CD4-positive, alpha-beta T cell treated with Interleukin-2 at 100 ng/mL for 4 hours (primary cell): ENCODE measurements at places on chromosomes 12 and 14.
A peak's percentile ranks its signal among the peaks of the same experiment; 100 is the strongest.

GRCh38 chr14:38971258-38971921 is 131.6 kb downstream of the SEC23A start:
- no peak for DNase-seq

DNA sequence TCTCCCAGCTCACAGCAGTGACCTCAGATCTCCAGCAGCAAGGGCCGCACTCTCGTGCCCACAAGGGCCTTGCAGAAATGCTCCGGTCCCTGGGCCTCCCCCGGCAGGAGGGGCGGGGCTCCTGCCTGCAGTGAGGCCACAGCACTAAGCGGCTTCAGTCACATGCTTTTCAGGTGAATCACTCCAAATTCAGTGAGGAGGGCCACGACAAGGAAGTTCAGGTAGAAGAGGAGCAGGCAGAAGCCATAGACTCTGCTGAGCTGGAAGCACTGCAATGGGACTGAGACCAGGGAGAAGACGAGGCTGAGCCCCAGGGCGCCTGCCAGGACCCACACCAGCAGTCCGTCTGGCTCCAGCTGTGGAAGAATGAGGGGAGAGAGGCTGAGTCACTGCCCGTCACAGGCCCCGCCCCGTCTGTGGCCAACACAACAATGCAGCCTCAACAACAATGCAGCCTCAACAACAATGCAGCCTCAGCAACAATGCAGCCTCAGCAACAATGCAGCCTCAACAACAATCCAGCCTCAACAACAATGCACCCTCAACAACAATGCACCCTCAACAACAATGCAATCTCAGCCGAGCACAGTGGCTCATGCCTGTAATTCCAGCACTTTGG is 35.2 kb downstream of the SLC8B1 start:
- DNase-seq = no peak

GRCh38 chr12:101793401-101793800 is 37.4 kb downstream of the GNPTAB start:
- peak; percentile 41 for DNase-seq

GRCh38 chr12:26121323-26122060 is 3.3 kb downstream of the BHLHE41 start:
- no peak for DNase-seq

GRCh38 chr14:23168246-23168645 is 15.2 kb downstream of the SLC7A8 start:
- DNase-seq = no peak

GRCh38 chr12:131737150-131737827 is 26.4 kb downstream of the SFSWAP start:
- no peak for DNase-seq

DNA sequence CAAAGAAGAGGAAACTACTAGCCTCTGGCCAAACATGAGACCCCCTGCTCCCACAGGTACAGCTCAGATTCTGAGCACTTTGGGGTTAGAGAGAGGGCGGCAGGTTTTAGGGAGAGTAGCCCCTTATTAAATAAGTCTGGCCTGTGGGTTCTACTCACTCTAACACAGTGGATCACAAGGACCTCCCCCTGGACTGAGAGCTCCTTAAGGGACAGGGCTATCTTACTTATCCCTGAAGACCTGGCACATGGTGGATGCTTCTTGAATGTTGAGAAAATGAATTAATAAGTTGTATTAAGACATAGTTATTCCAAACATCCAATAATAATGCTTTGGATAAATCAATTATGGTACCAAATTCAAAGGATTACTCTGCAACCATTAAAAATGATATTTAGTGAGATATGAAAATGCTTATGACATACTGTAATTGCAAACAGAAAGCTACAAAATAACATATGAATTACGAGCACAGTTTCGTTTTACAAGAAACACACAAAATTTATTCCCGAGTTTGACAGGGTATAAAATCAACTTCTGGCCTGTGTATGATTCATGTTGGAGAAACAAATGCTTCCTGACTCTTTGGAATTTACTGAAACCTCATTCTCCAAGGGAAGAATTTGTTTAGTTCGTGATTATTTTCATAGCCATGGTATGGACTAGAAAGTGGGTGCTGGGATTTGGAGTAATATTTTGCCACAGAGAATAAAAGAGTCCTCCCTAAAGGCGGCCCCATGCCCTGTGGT is 59.3 kb upstream of the BDKRB2 start:
- DNase-seq = no peak

GRCh38 chr12:131116468-131117117 is 162.9 kb downstream of the ADGRD1 start:
- DNase-seq = no peak

DNA sequence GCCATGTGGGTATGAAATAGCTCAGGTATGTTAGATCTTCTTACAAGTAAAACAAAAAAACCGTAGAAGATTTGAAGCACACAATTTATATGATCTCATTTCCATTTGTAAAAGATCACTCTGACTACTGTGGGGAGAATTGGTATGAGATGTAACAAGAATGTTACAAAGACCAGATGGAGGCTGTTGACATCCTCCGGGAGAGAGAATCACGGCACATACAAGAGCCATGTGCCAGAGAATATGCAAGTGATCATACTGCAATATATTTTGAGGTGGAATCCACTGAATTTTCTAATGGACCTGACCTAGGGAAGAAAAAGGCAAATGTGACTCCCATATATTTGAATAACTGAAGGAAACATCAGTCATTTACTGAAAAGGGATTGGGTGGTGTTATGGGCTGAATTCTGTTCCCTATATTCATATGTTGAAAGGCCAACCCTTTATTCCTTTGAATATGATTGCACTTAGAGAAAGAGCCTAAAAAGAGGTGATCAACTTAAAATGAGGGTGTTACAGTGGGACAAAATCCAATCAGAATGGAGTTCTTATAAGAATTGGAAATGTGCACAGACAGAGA is 29.1 kb downstream of the PRB3 start:
- no peak for DNase-seq

GRCh38 chr12:67649570-67650387 is 1.2 kb downstream of the DYRK2 start:
- DNase-seq = peak; percentile 31

DNA sequence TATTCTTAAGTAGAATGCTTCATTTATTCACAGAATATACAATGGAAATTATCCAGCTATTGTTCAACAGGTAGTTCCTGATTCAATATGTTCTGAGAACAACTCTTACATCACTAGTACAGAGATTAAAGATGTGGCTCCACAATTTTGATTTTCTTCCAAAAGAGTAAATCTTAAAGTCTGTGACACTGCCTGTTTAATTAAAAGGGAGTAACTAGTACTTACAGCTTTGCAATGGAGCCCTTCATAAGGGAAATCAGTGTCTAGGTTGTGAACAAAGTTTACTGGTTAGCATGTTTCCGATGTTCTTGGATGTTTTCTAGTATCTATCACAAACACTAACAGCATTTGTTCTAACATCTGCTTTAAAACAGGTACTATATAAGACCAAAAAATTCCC is 30.8 kb downstream of the MIA2 start:
- DNase-seq = no peak

- no peak for DNase-seq
Measured at GRCh38 chr12:50689437-50689836, 74.5 kb upstream of the ATF1 start.

GRCh38 chr12:91984556-91984955 is 161.1 kb downstream of the BTG1 start:
- DNase-seq = no peak

DNA sequence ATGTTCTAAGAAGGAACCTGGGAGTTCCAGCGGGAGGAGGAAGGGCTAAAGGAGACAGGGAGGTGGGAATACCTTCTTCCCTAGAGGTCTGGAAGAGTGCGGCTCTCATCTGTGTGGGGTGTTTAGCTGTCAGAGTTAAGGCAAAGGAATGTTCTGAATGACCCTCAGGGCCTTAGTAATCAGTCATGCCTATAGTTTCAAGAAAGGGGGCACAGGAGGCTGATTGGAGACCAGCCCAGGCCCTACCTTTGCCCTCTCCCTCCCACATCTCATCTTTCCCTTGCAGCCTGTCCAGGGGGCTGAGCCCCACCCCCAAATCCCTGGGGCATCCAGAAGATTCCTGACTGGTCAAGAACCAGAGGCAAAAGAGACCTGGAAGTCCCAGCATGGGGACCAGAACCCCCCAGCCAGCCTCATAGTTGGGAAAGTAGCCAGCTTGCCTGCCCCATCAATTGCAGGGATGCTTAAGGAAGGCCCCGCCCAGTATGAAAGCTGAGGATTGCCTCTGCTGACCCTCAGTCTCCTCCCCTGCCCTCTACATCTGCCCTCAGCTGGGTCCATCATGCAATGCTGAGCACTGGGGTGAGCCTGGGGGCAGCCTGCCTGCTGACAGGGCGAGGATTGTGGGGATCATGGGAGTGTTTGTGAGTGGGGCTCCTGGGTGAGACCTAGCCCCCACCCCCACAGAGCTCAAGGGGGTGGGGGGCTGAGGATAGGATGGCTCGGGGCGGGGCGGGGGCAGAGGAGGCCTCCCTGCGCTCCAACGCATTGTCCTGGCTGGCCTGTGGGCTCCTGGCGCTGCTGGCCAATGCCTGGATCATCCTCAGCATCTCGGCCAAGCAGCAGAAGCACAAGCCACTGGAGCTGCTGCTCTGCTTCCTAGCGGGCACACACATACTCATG is 1.8 kb downstream of the GPR162 start:
- no peak for DNase-seq

- no peak for DNase-seq
Measured at GRCh38 chr14:101374373-101375338, 186.6 kb upstream of the DIO3 start.

DNA sequence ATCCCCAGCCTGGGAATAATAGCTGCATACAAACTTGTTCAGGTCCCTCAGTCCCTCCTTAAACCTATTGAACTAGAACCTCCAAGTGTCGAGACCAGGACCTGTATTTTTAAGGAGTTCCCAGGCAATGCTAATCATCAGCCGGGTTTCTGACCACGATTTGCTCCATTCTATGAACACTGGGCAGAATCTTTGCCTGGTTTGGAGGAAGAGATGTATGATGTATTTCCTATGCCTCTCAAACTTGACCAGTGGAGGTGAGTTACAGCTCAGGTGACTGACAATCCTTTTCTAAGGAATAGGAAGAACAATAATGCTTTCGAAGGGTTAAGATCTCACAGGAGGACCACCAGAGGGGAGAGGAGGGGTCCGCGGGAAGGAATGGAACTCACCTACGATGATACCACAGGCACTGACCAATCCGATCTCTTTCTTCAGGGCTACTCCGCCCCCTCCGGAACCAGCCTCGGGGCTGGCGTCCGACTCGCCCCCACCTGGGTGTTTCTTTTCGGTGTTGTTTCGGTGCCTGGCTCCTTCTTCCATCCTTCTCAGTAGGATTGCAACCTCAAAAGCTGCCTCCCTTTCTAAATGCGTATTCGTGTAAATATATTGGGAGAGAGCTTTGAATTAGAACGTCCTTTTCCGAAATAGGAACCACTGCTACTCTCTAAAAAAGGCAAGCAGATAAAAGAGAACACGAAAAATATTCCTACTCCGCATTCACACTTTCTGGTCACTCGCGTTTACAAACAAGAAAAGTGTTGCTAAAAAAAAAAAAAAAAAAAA is 895 bp downstream of the SLC7A8 start:
- peak; percentile 24 for DNase-seq

- DNase-seq = no peak
Measured at GRCh38 chr12:45213107-45213506, 2.8 kb upstream of the ANO6 start.

DNA sequence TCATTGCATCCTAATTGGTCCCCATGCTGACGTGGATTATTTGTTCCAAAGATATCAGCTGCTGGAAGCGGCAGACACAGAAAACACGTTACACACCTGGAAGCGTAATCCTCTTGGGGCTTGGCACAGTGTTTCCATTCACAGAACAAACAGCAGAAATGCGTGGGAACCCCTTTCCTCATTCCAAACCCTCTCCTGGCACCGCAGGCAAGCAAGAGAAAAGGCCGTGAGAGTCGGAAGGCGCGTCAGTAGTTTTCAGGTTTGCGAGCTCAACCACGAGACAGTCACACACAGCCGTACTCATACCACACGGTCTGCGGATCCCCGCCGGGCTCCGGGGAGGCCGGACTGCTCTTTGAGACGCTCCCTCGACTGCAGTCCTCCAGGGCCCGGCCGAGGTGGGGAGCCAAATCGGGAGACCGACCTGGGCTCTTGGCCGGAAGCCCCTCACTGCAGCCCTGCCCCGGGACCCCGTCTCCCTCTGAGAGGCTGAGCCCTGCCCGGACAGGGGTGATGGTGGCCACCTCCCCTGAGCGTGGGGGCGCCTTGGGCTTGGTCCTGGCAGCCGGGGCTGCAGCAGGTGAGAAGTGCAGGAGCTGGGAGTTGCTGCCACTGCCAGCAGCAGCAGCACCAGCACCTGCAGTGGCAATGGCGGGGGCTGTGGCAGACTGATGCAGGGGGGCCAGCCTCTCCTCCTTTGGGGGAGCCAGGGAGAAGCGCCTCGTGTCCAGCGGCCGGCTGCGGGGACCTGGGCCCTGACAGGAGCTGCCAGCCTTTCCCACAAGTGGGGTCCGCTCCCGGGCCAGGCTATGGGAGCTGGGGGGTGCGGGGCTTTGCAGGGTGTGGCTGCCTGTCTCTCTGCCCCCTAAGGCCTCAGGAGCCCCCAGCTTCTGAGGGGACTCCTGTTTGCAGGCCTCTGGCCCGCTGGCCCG is 28.1 kb upstream of the GPR68 start:
- no peak for DNase-seq

DNA sequence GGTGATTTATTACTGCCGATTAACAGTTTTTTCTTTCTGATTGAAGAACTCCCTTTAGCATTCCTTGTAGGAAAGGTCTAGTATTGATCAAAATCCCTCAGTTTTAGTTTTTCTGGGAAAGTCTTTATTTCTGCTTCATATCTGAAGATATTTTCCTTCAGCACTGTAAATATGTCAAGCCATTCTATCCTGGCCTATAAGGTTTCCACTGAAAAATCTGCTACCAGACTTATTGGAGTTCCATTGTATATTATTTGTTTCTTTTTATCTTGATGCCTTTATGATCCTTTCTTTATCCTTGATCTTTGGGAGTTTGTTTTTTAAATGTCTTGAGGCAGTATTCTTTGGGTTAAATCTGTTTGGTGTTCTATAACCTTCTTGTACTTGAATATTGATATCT is 55.0 kb upstream of the TMTC1 start:
- DNase-seq = no peak

DNA sequence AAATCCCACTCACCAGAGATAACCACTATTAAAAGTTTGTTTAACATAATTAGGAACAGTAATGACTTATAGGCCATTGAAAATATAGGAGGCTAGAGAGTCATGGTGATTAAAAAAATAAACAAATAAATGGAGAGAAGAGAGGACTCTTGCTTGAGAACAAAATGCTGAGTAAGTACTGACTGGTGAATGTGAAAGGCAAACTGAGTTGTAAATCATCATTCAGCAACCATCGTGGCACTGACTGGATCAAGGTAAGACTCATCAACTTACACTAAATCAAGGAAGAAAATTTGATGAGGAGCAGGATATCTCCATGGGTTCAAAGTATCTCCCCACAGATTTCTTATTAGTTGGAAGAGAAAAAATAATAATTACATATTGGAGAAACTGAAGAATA is 14.1 kb upstream of the YBX3 start:
- DNase-seq = no peak

- DNase-seq = no peak
Measured at GRCh38 chr12:16021676-16022075, 110.5 kb downstream of the DERA start.

DNA sequence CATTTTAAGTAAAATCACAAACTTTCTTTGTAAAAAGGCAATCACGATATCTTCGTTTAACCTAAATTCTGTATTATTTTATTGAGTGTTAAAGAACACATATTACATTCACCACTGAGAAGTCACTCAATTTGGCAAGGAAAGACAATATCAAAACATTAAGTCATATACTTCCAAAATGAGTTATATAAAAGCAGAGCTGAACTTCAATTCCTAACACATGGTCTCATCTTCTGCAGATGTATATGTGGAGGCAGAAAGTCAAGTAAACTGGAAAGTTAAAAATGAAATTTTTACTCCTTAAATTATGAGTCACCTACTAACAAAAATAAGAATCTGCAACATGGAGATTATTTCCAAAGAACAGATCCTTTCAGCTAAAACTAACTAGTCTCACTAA is 28.7 kb downstream of the BMAL2 start:
- DNase-seq = no peak
